ENCODE measurements at places on chromosomes 12 and 14.

- peak; percentile 56 for DNase-seq
Observed at GRCh38 chr14:22982477-22983245, at the start of gene AJUBA. Gene AJUBA (minus strand): TSS chr14:22982551. CDS start chr14:22982266, 285 bp downstream.

DNA sequence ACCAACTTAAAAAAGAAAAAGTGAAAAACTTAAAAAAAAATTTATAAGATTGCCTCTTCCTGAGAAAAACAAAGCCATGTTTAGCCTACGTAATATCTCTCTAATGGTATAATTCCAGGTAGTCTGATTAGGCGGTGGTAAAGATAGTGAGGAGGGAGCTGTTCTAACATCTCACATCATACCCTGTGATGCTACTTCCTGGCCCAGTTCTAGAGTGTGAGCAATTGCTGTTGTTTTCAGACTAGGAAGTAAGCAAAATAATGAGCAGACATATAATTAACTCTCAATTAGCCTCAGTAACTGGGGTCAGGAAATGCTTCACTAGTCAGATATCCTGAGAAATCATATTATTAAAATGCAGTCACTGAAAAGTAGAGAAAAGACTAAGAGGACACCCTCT is 113.9 kb downstream of the PHLDA1 start:
- no peak for DNase-seq

- DNase-seq, result no peak
Observed at GRCh38 chr12:46983959-46984841, 95.2 kb upstream of the PCED1B start.

- no peak for DNase-seq
Observed at GRCh38 chr14:106390947-106391346, 864.6 kb downstream of the TMEM121 start.

DNA sequence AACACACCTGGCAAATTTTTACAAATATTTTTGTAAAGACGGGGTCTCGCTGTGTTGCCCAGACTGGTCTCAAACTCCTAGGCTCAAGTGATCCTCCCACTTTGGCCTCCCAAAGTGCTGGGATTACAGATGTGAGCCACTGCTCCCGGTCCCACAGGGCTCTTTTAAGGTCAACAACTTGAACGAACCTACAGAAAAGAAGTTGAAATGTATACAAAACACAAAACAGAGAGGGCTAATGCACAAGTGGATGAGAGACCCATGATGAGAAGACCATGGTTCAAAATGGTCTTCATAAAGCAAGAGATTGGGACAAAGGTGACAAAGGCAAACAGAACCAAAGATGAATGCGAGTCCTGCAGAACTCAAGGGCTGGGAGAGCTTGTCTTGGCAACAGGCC is 91.4 kb downstream of the CALM1 start:
- no peak for DNase-seq

- DNase-seq, result no peak
Observed at GRCh38 chr12:26026713-26027112, 68.2 kb downstream of the RASSF8 start.

DNA sequence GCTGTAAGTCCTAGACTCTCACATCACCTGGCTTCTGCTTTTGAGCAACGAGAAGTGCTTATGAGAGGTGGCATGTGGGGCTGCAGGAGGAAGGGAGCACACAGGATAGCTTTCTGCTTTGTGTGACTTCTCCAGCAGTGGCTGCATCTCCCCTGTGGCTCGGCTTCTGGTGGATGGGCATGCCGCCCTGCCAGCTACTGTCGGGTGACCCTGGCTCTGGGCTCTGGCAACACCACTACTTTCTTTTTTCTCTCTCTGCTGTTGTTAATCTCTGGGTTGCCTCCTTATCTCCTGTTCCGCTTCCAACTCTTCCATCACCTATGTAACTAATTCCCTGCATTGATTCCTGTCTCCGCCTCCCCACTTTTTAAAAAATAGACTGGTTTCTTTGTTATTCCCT is 209.1 kb upstream of the DAAM1 start:
- no peak for DNase-seq

DNA sequence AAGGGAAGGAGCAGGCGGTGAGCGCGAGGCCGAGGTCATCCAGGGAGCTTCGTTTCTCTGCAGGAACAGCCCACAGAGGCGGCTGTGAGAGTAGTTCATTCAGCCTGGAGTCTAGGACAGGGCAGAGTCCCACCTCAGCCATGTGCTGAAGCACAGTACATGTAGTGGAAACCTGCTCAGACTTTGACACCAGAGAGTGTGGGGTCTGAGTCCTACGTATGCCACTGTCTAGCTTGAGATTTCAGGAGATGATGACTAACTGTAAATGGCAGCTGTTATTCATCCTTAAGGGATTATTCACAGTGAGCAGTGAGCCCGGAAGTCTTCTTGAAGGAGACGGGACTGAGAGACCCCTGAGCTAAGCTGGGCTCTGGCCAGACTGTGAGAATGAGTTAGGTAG is 938 bp upstream of the SLC6A13 start:
- no peak for DNase-seq

- DNase-seq, result no peak
Observed at GRCh38 chr12:123056053-123056452, 75.6 kb downstream of the ARL6IP4 start.

DNA sequence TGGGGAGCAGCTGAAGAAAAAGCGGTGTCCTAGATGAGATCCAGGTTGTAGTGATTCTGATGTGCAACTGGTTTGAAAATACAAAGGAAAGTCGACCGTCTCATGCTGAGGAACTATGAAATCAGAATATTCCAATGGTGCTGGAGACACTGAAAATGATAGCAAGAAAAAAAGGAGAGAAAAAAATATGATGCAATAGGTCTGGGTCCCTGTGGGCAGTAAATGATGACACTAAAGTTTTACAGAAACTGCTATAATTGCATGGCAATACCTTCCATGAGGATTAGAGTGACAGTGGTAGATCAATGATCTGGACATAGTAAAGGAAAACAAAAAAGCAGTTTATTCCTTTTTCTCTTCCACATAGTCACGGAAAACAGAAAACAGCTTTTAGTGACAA is 2.3 kb downstream of the PYM1 start:
- DNase-seq, result no peak

DNA sequence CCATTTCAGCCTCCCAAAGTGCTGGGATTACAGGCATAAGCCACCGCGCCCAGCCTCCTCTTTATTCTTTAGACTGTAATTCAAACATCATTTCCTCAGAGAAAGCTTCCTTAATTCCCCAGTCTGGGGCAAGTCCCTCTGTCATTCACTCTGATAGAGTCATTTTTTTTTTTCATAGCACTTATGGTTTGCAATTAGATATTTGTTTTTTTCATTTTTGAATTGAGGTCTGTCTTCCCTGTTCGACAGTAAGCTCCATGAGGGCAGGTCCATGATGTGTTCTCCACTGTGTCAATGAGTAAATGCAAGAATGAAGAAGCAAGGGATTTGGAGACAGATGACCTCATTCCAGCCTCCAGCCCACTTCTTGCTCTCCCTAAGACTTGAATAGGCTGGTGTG is 12.1 kb downstream of the ASIC1 start:
- no peak for DNase-seq

- no peak for DNase-seq
Observed at GRCh38 chr14:90522571-90523191, 125.9 kb downstream of the CALM1 start.

DNA sequence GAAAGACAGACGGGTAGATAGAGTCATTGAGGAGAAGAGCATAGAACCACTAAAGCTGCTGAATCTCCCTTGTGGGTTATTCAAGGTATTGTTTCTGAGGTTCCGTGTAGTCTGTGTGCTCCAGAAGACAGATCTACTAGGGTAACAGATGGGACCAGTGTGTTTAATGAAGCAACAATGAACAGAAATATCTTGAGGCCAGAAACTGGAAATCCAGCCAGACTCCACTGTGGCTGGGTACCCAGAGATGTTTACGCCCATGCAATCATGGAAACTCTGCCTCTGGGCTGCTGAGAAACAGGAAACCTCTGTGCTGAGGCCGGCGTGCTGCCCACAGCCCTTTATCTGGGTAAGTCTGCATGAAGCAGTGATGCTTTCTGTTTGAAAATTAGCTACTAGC is 8.3 kb downstream of the PROX2 start:
- no peak for DNase-seq

GRCh38 chr14:102221026-102221425 is 81.3 kb downstream of the WDR20 start:
- DNase-seq, result no peak

GRCh38 chr12:24084800-24085199 is 135.3 kb upstream of the SOX5 start:
- DNase-seq, result no peak

- no peak for DNase-seq
Observed at GRCh38 chr12:69338936-69339335, 9.2 kb upstream of the LYZ start.

DNA sequence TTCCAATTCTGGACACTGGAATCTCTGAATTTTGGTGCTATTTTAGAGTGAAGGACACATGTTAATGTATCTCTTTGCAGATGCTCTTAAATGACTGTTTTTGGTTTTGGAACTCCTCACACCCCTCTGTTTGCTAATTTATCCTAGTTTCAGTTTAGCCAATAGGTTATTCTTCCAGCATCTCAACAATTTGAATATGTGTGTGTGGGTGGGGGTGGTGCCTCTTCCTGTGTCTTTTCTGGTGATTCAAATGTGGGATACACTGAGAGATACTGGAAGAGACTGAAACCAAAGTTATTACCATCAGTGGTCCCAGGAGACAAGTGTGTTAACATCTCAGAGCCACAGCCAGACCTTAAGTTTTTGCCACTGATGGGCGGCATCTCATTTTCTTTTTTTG is 1317.4 kb upstream of the TMEM132C start:
- DNase-seq, result no peak
